ENCODE measurements at places on chromosomes 13 and 19. TPM values are rescaled to one million over a fixed set of nuclear protein-coding genes. Genes with fewer than 3 reads are reported as not detected.

Gene PNMA8B
- 0.69 TPM for total RNA-seq

GRCh38 chr19:57477191-57478008 is at the start of gene ZNF772:
ZNF772 (minus strand) TSS chr19:57477566; CDS start chr19:57477309, 257 bp downstream.
- DNase-seq: peak; percentile 97

DNA sequence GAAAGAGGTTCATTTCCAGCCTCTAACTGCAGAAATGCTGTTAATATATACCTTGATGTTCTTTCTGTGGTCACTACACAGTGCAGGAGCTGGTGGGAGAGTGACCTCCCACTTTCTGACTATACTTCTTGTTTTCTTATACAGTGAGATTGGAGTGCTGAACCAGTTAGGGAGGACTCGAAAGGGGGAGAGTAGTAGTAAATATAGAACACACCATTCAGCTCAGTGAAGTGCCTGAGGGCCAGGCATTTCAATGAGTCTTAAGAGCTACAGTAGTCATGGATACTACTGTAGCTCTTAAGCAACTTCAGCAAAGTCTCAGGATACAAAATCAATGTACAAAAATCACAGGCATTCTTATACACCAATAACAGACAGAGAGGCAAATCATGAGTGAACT is 372.9 kb downstream of the MTUS2 start:
- no peak for DNase-seq

Gene C2CD4C
- 0.57 TPM for total RNA-seq

DNA sequence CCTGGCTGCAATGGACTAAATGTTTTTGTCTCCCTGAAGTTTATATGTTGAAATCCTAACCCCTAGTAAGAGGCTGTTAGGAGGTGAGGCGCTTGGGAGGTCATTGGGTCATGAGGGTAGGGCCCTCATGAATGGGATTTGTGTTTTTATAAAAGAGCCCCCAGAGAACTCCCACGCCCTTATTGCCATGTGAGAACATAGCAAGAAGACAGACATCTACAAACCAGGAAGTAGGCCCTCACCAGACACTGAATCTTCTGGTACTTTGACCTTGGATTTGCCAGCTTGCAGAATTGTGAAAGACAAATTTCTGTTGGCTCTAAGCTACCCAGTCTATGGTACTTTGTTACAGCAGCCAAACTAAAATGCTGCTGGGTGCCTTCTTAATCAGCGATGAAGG is 96.1 kb upstream of the SPATA13 start:
- no peak for DNase-seq

DNA sequence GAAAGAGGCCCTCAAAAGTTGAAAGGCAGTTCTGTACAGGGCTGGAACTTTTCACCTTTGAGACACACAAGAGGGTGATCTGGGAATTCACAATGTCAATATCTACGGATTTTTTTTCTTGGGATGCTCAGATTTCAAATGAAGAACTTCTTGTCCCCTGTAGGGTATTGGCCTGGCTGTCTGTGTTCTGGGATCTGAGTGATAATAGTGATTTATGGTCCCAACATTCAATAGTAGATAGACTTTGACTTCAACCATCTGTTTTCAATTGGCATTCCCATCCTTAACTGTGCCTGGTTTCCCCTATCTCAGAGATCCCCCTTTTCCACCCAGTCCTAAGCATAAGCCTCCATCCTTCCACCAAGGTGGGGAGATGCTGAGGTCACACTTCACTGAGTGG is 274.1 kb downstream of the COG6 start:
- no peak for DNase-seq

DNA sequence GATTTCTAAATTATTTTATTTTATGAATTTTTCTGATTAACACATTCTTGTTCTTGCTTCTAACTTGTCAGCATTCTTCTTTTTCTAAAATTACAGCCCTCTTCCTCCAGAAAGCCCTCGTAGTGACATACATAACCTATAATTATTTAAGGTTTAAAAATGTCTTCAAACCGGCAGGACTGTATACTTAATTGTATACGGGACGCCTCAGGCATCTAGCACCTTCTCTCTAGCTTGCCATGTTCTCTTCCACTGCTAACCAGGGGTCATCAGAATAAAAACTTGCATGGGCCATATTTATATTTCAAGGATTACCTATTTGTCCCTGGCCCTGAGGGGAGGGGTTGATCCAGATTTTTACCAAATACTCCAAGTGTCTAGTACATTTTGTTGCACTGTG is 380.3 kb downstream of the MYO16 start:
- DNase-seq: no peak

GRCh38 chr13:42970824-42971690 is 21.0 kb downstream of the EPSTI1 start:
- no peak for DNase-seq

GRCh38 chr19:6378486-6378885 is 2.8 kb upstream of the PSPN start:
- no peak for DNase-seq

DNA sequence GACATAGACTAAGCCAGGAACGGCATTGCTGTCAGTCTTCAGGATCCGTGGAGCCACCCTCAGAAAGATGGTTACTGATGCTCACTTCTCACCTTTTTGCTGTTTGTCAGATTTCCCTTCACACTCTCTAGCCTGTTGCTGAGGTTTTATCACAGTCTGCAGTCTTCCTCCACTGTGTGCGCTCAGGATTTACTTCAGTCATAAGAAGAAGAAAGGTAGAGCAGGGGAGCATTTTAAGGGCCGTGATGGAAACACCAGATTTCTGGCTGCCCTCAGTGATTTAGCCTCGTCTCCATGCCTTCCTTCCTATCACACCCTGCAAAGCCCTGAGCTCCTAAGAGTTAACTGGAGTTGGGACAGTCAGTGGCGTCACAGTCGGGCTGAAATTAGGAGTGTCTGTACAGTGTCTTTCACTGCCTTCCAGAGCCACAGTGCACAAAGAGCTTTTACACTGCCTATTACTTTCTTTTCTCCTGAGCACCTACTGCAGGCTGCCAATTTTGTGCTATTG is 60.0 kb upstream of the GPR183 start:
- no peak for DNase-seq

- DNase-seq: no peak
Observed at GRCh38 chr19:7168941-7169340, 99.4 kb downstream of the ZNF557 start.

- DNase-seq: no peak
Observed at GRCh38 chr19:57152921-57153320, 7.9 kb upstream of the ZIM3 start.

All from heart right ventricle (tissue), 16 donors.